ENCODE measurements at places on chromosomes 6 and 20.

DNA sequence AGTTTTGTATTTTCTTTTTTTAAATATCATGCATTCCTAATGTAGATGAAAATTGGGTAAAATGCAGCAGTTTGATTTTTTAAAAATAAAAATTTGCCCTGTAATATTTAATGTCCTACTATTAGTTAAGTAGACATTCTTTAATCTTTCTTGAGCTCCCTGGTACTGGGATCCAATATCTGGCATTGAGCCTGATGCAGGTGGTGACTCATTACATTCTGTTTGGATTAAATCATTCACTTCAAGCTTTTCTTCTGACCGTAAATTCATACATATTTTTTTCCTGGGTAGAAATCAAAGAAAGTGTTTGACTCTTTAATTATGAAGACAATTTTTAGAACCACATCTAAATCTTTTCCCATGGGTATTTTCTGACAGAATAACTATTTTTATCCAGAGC, 768.8 kb upstream of the SLC35B3 start:
- DNase-seq = no peak

DNA sequence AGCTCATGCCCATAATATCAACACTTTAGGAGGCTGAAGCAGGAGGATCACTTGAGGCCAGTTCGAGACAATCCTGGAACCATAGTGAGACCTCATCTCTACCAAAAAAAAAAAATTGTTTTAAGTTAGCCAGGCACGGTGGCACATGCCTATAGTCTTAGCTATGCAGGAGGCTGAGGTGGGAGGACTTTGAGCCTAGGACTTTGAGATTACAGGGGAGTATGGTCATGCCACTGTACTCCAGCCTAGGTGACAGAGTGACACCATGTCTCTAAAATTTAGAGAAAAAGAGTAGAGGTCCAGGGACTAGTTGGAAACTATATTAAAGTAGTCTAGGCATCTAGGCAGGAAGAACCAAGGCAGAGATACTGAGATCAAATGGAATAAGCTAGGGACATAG, 121.6 kb downstream of the SLC16A10 start:
- no peak for DNase-seq

DNA sequence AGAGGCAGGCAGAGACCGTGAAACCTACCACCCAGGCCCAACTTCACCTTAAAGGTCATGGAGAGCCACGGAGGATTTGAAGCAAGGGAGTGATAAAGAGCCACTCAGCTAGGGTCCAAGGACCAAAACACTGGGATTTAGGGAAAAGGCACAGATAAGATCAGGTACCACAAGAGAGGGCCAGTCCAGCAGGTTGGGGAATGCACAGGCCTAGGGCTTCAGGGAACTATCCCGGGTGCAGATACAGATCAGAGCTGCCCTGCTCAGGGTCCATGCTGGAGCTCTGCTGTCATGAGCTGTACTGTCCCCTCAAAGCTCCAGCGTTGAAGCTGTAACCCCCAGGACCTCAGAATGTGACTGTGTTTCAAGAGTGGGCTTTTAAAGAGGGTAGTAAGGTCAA, 16.9 kb downstream of the SLC22A23 start:
- DNase-seq = no peak

- no peak for DNase-seq
Measured at GRCh38 chr6:112366695-112367553, 19.8 kb downstream of the RFPL4B start.

GRCh38 chr6:119479860-119480655, 130.5 kb upstream of the MAN1A1 start:
- no peak for DNase-seq

- DNase-seq = no peak
Measured at GRCh38 chr6:98605705-98606104, 228.7 kb upstream of the POU3F2 start.

- DNase-seq = no peak
Measured at GRCh38 chr6:2920671-2921112, 17.6 kb upstream of the SERPINB9 start.

GRCh38 chr6:120005292-120005976, 655.9 kb upstream of the MAN1A1 start:
- no peak for DNase-seq

- no peak for DNase-seq
Measured at GRCh38 chr20:4081421-4081820, 66.1 kb upstream of the RNF24 start.

GRCh38 chr6:36769183-36769675, 70.0 kb downstream of the CPNE5 start:
- DNase-seq = no peak

DNA sequence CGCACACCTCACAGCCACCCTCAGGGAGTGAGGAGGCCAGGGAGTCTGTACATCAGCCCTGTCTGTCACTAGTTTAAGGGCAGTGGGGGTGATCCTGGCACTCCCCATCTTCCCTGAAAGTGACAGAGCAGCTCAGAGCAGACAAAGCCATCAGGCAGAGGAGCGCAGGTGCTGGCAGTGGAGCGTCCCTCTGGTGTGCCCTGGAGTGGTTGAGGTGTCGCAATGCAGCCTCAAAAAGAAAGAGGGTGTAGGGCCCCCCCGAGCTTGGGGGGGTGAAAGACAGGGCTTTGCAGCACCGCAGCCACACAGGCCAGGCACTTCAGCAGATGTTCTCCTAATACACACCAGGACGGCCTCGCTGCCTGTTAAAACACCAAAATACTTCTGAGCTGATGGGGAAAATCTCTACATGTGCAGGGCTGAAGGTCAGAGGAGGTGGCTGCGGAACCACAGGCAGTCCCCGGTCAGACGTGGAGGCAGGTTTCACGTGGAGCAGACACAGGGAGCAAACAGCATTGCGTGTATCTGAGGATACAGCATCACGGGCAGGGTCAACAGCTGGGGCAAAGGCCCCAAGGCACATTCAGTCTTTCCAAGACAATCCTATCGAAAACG, 69.5 kb downstream of the PREX1 start:
- no peak for DNase-seq

DNA sequence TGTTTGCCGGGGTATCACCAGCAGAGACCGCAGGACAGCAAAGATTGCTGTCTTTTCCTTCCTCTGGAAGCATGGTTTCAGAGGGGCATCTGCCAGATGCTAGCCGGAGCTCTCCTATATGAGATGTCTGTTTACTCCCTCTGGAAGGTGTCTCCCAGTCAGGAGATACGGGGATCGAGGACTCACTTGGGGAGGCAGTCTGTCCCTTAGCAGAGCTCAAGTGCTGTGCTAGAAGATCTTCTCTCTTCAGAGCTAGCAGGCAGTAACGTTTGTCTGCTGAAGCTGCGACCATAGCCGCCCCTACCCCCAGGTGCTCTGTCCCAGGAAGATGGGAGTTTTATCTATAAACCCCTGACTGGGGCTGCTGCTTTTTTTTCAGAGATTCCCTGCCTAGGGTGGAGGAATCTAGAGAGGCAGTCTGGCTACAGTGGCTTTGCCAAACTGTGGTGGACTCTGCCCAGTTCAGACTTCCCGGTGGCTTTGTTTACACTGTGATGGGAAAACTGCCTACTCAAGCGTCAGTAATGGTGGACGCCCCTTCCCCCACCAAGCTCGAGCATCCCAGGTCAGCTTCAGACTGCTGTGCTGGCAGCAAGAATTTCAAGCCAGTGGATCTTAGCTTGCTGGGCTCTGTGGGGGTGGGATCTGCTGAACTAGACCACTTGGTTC, 133.0 kb upstream of the FLRT3 start:
- DNase-seq = peak; percentile 43

All from NCI-H446 treated with DMSO at 0.1 percent for 48 hours (cell line).